H1 (cell line): ENCODE measurements at places on chromosomes 7 and 10. TPM values are rescaled to one million over a fixed set of nuclear protein-coding genes. Genes with fewer than 3 reads are reported as not detected.

Gene COL26A1
- polyA plus RNA-seq = 51.1 and 68.1 TPM in 2 replicates

GRCh38 chr7:130970696-130971095, 236.7 kb upstream of the KLF14 start:
- DNase-seq = no peak

- no peak for DNase-seq
Observed at GRCh38 chr7:151825721-151826120, 51.2 kb downstream of the PRKAG2 start.

DNA sequence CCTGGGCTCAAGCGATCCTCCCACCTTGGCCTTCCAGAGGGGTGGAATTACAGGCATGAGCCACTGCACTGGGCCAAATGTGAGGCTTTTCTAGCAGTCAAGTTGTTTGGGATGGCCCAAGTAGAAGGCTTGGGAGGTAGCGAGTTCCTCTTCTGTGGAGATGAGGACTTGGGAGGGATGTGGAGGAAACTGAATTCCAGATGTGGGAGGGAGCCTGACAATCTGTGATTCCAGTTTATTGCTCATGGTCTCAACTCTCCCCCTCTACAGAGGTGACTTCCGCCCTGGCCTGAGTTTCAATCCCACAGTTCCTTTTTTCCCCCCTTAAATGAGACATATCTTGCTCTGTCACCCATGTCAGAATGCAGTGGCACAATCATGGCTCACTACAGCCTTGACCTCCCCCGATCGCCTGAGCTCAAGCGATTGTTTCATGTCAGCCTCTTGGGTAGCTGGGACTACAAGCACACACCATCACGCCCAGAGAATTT, 3.4 kb downstream of the STYXL1 start:
- no peak for DNase-seq

Gene APBB1IP
- polyA plus RNA-seq = 0.02 and 0.05 TPM in 2 replicates

DNA sequence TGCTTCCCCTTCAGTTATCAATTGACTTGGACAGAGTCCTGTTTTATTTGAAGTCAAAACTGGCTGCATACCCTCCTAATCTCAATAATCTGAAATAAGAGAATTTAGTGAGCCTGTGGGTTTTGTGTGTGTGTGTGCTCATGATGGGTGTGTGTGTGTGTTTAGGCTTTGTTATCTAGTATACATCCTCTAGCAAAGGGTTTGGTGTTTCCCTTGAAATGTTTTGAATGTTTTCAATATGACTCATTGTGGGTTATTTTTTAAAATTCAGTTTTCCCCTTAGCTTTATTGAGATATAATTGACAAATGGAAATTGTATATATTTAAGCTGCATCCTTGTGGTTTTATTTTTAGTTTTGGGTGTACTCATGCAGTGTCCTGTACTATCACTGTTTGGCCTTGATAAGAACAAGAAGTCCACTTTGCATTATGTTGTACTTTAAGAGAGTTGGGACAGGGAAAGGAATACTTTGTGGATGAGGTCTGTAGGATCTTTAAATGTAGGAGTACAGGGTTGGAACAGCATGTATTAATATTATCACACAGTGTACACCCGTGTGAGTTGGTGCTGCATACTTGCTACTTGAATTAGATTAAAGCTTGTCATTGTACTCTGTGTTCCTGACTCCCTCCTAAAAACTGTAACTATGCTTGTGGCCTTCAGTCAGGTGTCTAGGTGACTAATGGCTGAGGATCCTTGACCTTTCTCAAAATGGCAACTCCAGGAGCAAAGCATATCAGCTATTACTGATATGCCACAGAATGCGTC, 58.3 kb downstream of the VCL start:
- DNase-seq = no peak

Gene SCART1
- polyA plus RNA-seq = 0.14 and 0.22 TPM in 2 replicates

Gene POMZP3
- polyA plus RNA-seq = 3.2 and 5.4 TPM in 2 replicates

Gene PIK3AP1
- polyA plus RNA-seq = 0.99 and 1.9 TPM in 2 replicates

Gene BEND7
- 1.8 and 1.9 TPM in 2 replicates for polyA plus RNA-seq

GRCh38 chr10:92756201-92757065, 66.7 kb downstream of the HHEX start:
- DNase-seq = no peak

DNA sequence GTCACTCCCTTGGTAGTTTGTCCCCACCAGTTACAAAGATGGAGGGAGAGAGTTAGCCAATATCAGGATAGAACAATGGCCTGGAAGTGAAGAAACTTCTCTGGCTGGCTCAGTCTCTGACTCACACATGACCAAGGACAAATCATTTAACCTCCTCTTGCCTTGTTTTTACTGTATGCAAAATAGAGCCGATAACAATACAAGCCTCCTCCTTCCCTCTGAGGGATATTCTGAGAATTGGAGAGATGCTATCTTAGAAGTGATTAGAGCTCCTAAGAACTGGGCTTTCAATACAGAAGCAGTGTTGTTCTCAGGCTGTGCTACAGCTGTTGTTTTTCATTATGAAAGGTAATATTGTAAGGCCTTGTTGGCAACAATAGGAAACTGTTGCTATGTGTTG, 87.7 kb upstream of the EGR2 start:
- DNase-seq = no peak

DNA sequence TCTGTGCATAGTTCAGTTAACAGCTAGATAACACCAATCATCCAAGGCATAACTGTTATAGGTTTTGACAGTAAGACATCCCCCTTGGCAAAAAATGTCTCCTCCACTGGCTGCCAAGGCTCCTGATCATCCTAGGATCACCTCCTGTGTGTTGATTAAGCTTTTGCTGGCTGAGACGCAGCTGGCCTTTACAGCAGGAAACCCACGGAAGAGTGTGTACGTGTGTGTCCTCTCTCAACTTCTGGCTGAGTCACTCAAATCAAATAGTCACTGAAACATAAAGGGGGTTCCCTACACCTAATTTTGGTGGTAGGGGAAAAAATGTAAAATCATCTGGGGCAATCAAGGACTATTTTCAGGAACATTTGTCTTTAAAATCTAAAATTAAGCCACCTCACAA, 208.8 kb downstream of the CTNNA3 start:
- no peak for DNase-seq

- no peak for DNase-seq
Observed at GRCh38 chr10:91778485-91778884, 19.7 kb upstream of the TNKS2 start.

- DNase-seq = no peak
Observed at GRCh38 chr10:128550045-128550444, 423.8 kb upstream of the MKI67 start.

Gene PCLO
- polyA plus RNA-seq = 0.93 and 1.5 TPM in 2 replicates

Gene TMEM176B
- polyA plus RNA-seq = 2.1 and 2.2 TPM in 2 replicates

DNA sequence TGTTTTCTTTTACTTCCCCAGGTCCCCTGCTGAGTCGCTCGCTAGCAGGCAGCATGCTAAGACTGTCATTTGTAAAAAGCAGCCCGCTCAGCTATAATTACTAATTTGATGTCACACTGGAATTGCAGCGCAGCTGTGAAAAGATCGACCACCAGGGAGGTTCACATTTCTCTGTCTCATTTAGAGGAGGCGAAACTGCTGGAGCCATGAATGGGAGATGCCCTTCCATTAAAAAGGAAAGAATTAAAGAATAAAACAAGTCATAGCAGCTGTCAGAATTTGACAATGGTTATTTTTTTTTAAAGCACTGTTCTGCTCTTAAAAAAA, 153.5 kb downstream of the PIP4K2A start:
- DNase-seq = no peak

GRCh38 chr10:122475591-122476332, 14.4 kb downstream of the HTRA1 start:
- no peak for DNase-seq

Gene HABP2
- polyA plus RNA-seq = not detected in 2 replicates

- no peak for DNase-seq
Observed at GRCh38 chr7:121447911-121448300, 51.8 kb upstream of the FAM3C start.
